Activated CD8-positive, alpha-beta T cell treated with anti-CD3 and anti-CD28 coated beads, Interleukin-2, amount 10 ng/mL, durations not matched to agents 7 days and 5 days (primary cell): ENCODE measurements at places on chromosomes 1 and 21. TPM values are rescaled to one million over a fixed set of nuclear protein-coding genes. Genes with fewer than 3 reads are reported as not detected.

- H3K4me1 ChIP-seq = peaks cover 10% of the 10 kb centered on the region
- H3K4me3 ChIP-seq = peak within 1 kb of the TSS; percentile 67
- no peaks in the 10 kb centered on the region for H3K36me3 ChIP-seq
- no peak for DNase-seq
- no peak within 1 kb of the TSS for H3K27ac ChIP-seq
Measured at GRCh38 chr1:98661544-98662355, at the start of gene SNX7. Gene SNX7, plus strand, starts transcription at chr1:98661721. Its CDS starts 11 bp downstream, at chr1:98661732.

DNA sequence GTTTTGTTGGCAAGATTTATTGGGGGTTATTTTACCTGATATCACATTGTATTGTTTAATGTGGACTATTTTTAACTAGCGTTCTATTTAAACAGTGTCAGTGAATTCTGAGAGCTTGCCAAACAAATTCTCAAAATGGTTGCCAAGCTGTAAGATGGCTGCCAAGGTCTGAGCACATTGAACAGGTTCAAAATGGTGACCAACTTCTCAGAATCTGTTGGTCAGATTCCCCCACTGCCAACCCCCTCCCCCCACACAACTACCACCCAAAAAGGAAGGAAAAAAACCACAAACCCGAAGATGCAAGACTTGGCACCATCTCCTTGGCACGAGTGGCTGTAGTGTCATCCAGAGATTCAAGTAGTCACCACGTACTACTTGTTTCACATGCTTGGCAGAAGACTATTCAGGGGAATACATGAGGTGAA, 159.1 kb downstream of the NFIA start:
- no peaks in the 10 kb centered on the region for H3K36me3 ChIP-seq
- no peak overlapping the region for H3K27ac ChIP-seq
- DNase-seq = no peak
- H3K4me3 ChIP-seq = no peak overlapping the region

- H3K27ac ChIP-seq = no peak overlapping the region
- H3K27me3 ChIP-seq = peaks cover 3% of the 10 kb centered on the region
- no peak for DNase-seq
- H3K4me3 ChIP-seq = no peak overlapping the region
- no peaks in the 10 kb centered on the region for H3K4me1 ChIP-seq
Measured at GRCh38 chr1:194367121-194367520, 1180.7 kb upstream of the B3GALT2 start.

- no peak for DNase-seq
- no peak overlapping the region for H3K4me3 ChIP-seq
- no peaks in the 10 kb centered on the region for H3K4me1 ChIP-seq
Measured at GRCh38 chr1:1971688-1972087, 31.9 kb downstream of the CFAP74 start.

PRAMEF13 gene
- not detected for total RNA-seq

PRRX1 gene
- total RNA-seq = not detected

GRCh38 chr1:24309762-24310485, 9.2 kb upstream of the GRHL3 start:
- no peak overlapping the region for H3K27ac ChIP-seq
- H3K4me1 ChIP-seq = no peaks in the 10 kb centered on the region
- H3K4me3 ChIP-seq = no peak overlapping the region
- no peak for DNase-seq
- no peaks in the 10 kb centered on the region for H3K36me3 ChIP-seq

GCSAML gene
- total RNA-seq = not detected

DNA sequence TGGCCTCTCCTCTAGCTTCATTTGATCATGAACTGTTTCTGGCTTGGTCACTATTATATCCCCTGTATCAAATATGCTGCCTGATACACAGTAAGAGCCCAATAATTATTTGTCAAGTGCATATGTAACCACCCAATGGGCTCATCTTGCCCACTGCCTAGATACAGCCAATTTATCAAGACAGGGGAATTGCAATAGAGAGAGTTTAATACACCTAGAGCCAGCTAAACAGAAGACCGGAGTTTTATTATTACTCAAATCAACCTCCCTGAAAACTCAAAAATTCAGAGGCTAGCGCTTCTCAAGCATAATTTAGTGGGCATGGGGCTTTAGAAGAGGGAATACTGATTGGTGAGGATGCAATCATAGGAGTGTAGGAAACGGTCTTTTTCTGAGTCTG, 18.3 kb upstream of the UAP1 start:
- H3K4me1 ChIP-seq = peaks cover 7% of the 10 kb centered on the region
- H3K4me3 ChIP-seq = no peak overlapping the region
- H3K27ac ChIP-seq = no peak overlapping the region

RRAGC gene
- total RNA-seq = 14.9 TPM

KIF14 gene
- 34.1 TPM for total RNA-seq

ERICH3 gene
- not detected for total RNA-seq

GRCh38 chr1:66435541-66435940, 98.4 kb upstream of the SGIP1 start:
- no peaks in the 10 kb centered on the region for H3K27me3 ChIP-seq
- no peak overlapping the region for H3K4me3 ChIP-seq
- peaks cover 36% of the 10 kb centered on the region for H3K4me1 ChIP-seq
- H3K36me3 ChIP-seq = peaks cover 13% of the 10 kb centered on the region

TNFRSF18 gene
- 18.8 TPM for total RNA-seq

DNA sequence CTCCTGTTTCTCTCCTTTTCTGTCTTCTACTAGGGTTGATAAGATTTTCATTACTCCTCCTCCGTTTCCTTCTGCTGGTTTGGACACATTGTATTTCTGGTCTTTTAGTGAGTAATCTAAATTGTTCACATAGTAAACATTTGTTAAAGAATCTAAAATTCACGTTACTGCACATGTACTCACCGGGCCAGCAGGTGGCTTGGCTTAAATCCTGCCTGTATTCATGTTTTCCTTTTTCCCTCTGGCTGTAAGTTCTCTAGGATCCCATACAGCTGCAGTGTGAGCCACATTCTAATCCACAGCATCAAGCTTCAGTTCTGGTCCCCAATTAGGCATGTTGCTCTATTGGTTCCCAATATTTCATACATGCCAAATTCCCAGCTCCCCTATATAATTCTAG, 958.3 kb downstream of the ADGRL2 start:
- no peak for DNase-seq
- no peaks in the 10 kb centered on the region for H3K36me3 ChIP-seq
- no peaks in the 10 kb centered on the region for H3K4me1 ChIP-seq

- DNase-seq = peak; percentile 80
- peaks cover 33% of the 10 kb centered on the region for H3K27me3 ChIP-seq
- H3K36me3 ChIP-seq = peaks cover 16% of the 10 kb centered on the region
- H3K4me3 ChIP-seq = peak overlapping the region; percentile 20
- H3K27ac ChIP-seq = no peak overlapping the region
- H3K4me1 ChIP-seq = peaks cover 12% of the 10 kb centered on the region
Measured at GRCh38 chr1:160083968-160084770, 2.8 kb downstream of the KCNJ9 start.

- peak overlapping the region; percentile 72 for H3K27ac ChIP-seq
- no peak for DNase-seq
- no peaks in the 10 kb centered on the region for H3K27me3 ChIP-seq
- peaks cover 76% of the 10 kb centered on the region for H3K4me1 ChIP-seq
- peak overlapping the region; percentile 66 for H3K4me3 ChIP-seq
Measured at GRCh38 chr1:24972221-24972914, 42.3 kb upstream of the RUNX3 start.

- H3K27me3 ChIP-seq = no peaks in the 10 kb centered on the region
- DNase-seq = no peak
- no peak overlapping the region for H3K4me3 ChIP-seq
- no peaks in the 10 kb centered on the region for H3K4me1 ChIP-seq
- no peak overlapping the region for H3K27ac ChIP-seq
Measured at GRCh38 chr1:4931486-4931885, 277.1 kb downstream of the AJAP1 start.

GRCh38 chr1:31694069-31694963, 9.5 kb downstream of the COL16A1 start:
- peaks cover 8% of the 10 kb centered on the region for H3K27me3 ChIP-seq
- DNase-seq = no peak
- no peak overlapping the region for H3K4me3 ChIP-seq
- H3K4me1 ChIP-seq = peaks cover 4% of the 10 kb centered on the region
- H3K27ac ChIP-seq = no peak overlapping the region
- no peaks in the 10 kb centered on the region for H3K36me3 ChIP-seq

DNA sequence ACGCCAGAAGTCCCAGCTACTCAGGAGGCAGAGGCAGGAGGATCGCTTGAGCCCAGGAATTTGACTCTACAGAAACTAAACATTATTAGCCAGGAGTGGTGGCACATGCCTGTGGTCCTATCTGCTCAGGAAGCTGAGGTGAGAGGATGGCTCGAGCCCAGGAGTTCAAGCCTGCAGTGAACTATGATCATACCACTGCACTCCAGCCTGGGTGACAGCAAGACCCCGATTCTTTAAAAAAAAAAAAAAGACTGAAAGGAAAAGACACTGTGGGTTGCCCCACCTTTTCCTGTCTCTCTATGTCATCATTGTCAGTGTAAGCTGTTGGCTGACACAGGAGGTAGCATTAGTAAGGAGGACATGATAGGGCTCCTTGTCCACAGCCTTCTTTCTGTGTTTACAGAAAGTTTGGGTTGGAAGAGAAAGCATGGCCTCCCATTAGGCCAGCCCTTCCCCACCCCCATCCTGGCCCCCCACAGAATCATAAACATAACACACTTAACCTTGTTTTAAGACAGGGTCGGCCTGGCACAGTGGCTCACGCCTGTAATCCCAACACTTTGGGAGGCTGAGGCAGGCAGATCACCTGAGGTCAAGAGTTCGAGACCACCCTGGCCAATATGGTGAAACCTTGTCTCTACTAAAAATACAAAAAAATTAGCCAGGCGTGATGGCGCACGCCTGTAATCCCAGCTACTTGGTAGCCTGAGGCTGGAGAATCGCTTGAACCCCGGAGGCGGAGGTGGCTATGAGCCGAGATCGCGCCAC, 20.6 kb upstream of the RCAN3 start:
- H3K4me3 ChIP-seq = peak overlapping the region; percentile 58
- DNase-seq = peak; percentile 66

CYP4A11 gene
- total RNA-seq = not detected

DNA sequence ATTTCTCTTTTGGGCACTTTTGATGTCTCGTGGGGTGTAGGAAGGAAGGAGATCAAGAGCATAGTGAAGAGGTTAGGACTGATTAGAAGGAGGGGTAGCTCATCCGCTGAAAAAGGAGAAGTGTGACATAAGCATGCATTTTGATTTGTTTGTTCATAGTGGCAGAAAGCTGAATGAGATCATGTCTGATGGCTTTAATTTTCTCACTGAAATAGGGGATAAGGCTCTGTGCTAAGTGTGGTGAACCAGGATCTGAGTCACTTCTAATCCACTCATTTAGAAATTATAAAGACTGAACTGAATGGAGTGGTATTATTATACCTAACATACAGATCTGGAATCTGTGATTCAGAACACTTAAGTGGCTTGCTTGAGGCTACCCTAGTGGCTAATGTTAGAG, 344.5 kb downstream of the PDE4B start:
- H3K27me3 ChIP-seq = peaks cover 3% of the 10 kb centered on the region
- H3K4me1 ChIP-seq = no peaks in the 10 kb centered on the region
- H3K36me3 ChIP-seq = no peaks in the 10 kb centered on the region
- H3K27ac ChIP-seq = no peak overlapping the region

DNA sequence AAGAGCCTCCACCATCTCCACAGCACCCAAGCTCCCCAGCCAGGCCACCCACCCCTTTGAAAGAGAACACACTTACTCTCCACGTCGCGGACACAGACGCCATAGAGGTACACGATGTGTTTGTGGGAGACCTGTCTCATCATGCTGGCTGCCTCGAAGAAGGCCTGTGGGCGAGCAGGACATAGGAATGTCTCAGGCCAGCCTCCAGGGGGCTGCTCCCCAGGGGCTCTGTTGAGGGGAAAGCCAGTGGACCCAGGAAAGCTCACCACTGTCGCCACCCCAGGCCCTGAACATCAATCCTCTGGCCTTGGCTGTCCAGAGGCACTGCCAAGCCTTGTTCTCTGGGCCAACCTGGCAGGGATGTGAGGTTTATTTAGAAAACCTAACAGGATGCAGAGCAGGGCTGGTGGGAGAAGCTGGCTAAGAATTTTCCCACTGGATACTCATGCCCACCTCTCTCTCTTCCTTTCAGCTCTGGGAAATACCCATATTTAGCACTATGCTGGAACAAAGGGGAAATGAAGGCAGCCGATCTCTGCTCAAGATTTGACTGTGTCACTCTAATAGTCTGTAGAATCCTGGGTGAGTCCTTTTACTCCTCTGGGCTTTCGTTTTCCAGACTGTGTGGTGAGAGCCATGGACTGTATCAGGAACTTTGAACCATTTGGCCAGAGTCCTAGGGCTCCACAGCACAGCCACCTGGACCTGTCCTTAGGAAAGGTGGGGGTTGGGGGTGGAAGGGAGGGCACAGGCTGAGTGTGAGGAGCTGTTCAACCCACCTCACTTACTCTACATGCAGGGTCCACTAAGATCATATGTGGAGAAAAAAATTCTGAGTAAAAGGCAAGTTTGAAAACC, 101.9 kb downstream of the RAVER2 start:
- H3K4me3 ChIP-seq = no peak overlapping the region
- no peak overlapping the region for H3K27ac ChIP-seq
- peaks cover 56% of the 10 kb centered on the region for H3K36me3 ChIP-seq
- H3K4me1 ChIP-seq = peaks cover 17% of the 10 kb centered on the region

DNA sequence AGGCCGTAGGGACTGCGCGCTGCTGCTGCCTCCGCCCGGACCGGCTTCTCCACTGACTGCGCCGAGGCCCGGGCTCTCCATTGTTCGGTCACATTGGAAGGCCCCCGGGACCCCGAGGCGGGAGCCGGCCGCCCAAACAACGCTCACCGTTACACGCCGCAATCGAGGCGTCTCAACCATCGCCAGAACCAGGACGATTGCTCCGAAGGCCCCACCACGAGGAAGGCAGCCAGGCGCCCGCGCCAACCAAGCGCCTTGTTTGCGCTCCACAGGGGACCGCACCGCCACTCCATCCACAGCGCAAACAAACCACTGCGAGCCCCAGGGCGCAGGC, 595 bp downstream of the GLUL start:
- no peak for DNase-seq
- peaks cover 26% of the 10 kb centered on the region for H3K27me3 ChIP-seq
- peak overlapping the region; percentile 98 for H3K4me3 ChIP-seq
- H3K4me1 ChIP-seq = peaks cover 26% of the 10 kb centered on the region
- H3K27ac ChIP-seq = peak overlapping the region; percentile 91
- H3K36me3 ChIP-seq = peaks cover 41% of the 10 kb centered on the region

DNA sequence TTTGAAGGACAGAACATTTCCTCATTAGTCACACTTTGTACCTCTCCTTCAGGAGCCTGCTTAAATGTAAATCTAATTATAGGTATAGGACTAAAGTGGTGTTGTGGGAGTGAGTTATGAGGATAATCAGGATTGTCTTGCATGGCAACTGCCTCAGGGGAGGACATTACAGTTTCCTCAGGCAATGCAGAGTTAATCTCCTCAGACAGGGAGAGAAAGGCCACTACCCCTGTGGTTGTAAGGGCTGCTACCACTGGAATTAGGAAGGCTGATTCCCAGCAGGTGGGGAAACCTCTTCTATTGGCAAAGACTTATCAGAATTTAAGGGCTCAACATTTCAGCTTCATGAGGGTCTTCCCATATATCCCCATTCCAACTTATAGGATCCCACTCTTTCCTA, 286.8 kb upstream of the PBX1 start:
- H3K27me3 ChIP-seq = no peaks in the 10 kb centered on the region
- DNase-seq = no peak
- H3K4me3 ChIP-seq = no peak overlapping the region
- no peak overlapping the region for H3K27ac ChIP-seq
- no peaks in the 10 kb centered on the region for H3K36me3 ChIP-seq

TCHHL1 gene
- not detected for total RNA-seq

SYNC gene
- total RNA-seq = not detected

PPIAL4G gene
- total RNA-seq = 0.60 TPM

GRCh38 chr1:162416215-162416614, 4.3 kb upstream of the SH2D1B start:
- H3K4me3 ChIP-seq = no peak overlapping the region
- no peaks in the 10 kb centered on the region for H3K36me3 ChIP-seq
- H3K4me1 ChIP-seq = no peaks in the 10 kb centered on the region
- no peak for DNase-seq

FAM167B gene
- total RNA-seq = 0.78 TPM
